ENCODE measurements at places on chromosomes 7 and 10. TPM values are rescaled to one million over a fixed set of nuclear protein-coding genes. Genes with fewer than 3 reads are reported as not detected.
A peak's percentile ranks its signal among the peaks of the same experiment; 100 is the strongest.

LCOR gene
- 50.1 TPM for total RNA-seq

RNF32 gene
- 3.2 TPM for total RNA-seq

CPA2 gene
- total RNA-seq: 1.2 TPM

TAS2R3 gene
- 6.1 TPM for total RNA-seq

DNA sequence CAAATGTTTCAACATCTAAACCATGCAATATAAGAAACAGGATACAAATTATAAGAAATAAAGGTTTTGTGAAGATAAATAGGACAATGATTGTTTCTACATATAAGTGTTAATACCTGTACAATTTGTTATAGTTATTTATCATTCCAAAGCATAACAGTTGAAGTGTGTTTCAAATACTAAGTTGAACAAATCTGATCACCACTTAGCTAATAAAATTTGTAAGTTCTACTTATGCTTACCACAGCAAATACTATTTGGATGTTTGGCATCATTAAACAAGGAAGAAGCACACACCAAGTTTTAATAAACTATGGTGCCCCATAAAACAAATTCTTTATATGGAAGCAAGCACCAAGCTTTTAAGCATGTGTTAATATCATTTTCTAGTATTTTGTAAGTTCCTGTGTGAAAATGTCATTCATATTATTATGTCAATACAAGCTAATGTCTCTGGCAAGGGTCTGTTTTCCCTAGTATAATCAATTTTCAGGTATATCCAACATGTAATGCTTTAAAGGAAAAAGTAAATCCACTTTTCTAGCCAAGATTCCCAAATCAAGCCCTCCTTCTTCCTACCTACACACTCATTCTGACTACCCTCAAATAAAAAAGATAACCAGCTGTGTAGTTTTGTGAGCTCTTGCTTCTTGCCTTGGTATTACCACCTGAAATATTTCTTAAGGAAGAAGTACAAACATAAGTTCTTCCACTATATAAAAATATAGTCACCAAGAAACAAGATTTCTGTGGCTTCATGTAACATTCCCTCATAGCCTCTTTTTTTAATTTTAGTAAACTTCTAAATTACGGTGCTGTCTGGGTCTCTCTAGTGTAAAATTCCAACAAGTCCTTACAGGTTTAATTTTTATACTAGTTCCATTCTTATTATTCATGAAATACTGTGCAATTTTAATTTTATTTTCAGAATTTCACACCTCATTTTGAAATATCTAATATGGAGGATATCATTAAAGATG, 9.2 kb downstream of the SKAP2 start:
- DNase-seq: no peak

GRCh38 chr7:137690635-137691034, 156.1 kb downstream of the DGKI start:
- no peak for DNase-seq

- no peak for DNase-seq
Measured at GRCh38 chr7:28986765-28987110, 28.6 kb upstream of the TRIL start.

- DNase-seq: no peak
Measured at GRCh38 chr7:6071406-6071805, 40.2 kb downstream of the ANKRD61 start.

DNA sequence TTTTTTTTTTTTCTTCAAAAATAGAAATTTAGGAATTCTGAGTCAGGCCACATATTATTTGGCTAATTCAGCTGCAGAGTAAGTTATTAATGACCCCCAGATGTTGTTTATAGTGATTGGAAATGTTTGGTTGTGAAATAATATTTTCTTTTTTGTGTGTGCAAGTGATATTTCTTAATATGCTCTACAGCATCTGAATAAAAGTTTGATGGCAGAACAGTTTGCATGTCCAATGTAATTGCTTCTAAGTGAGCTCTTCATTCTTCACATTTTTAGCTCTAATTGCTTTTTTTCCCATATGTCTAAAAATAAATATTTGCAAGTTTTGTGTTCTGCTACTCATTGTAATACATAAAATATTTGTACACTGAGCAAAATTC, 116.0 kb downstream of the ARID5B start:
- no peak for DNase-seq

- DNase-seq: no peak
Measured at GRCh38 chr10:83522881-83523386, 616.4 kb upstream of the GHITM start.

DNA sequence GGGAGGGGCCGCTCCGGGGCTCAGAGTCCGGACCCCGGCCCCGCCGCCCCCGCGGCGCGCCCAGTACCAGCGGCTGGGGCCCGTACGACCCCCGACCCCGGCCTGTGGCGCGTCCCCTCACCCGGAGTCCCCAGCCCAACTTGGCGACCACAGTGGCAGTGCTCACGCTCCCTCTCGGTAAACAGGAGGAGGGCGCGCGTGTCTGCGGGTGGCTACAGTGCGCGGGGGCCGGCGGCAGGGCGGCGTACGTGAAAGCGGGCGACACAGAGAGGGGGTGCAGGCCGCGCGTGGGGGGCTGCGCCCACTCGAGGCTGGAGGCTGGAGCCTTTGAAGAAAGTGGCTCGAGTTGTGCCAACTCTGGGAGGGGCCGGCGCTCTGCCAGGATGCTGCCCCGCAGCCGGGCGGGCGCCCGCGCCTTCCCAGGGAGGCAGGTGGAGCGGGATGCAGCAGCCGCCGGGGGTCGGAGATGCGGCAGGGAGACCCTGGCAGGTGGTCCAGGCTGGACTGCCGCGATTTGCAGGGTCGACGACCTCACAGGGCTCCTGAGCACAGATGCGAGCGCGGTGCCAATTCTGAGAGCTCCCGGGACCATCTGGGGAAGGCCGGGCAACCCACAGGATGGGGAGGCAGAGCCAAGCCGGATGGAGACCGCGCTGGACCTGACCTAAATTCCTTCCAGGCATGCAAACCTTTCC, 655 bp downstream of the PTPRE start:
- DNase-seq: peak; percentile 76

DNA sequence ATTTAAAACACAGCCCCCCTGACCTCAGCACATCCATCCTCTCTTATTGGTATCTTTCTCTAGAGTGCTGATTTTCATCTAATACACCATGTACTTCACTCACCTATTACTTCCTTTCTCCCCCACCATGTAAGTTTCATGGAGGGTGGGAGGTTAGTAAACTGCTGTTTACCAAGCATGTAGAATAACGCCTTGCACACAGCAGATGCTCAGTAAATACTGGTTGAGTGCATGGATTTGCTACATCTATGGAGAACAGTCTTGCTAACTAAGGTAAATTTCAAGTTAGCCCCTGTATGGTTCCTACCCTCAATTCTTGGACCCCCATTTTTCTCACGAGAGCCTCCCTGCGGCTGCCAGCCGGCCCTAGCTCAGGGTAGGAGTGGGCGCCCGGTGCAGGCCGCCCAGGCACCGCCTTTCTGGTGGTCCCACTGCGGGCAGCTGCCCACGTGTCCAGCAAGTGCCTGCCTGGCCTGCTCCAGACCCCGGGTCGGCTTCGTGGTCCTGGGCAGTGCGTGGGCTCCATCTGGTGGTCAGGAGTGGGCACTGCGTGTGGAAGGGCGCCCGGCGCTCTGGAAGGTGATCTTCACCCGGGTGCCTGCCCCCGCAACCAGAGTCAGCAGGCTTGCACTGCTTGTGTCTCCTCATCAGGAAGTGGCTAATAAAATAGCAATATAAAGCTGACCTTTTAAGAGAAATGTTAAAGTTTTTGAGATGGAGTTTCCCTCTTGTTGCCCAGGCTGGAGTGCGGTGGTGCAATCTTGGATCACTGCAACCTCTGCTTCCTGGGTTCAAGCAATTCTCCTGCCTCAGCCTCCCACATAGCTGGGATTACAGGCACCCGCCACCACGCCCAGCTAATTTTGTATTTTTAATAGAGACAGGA, 63.4 kb upstream of the DNAJB6 start:
- peak; percentile 78 for DNase-seq

DNA sequence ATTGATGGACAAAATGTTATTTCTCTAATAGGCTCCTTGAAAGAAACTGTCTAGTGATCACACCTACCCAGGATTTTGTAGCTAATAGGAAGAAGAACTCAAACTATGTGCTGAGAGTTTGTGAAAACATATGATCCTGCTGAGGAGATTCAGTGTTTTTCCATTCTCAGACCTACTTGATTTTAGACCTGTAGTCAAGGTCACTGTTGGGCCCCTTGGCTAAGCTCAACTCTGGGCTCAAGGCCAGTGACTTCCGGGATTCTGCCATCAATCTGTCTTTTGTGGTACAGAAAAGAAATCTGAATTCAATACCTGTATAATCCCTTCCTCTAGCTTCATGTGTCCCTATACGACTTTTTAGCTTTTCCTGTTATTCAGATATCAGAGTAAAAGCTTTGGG, 79.7 kb upstream of the FERD3L start:
- no peak for DNase-seq

DNA sequence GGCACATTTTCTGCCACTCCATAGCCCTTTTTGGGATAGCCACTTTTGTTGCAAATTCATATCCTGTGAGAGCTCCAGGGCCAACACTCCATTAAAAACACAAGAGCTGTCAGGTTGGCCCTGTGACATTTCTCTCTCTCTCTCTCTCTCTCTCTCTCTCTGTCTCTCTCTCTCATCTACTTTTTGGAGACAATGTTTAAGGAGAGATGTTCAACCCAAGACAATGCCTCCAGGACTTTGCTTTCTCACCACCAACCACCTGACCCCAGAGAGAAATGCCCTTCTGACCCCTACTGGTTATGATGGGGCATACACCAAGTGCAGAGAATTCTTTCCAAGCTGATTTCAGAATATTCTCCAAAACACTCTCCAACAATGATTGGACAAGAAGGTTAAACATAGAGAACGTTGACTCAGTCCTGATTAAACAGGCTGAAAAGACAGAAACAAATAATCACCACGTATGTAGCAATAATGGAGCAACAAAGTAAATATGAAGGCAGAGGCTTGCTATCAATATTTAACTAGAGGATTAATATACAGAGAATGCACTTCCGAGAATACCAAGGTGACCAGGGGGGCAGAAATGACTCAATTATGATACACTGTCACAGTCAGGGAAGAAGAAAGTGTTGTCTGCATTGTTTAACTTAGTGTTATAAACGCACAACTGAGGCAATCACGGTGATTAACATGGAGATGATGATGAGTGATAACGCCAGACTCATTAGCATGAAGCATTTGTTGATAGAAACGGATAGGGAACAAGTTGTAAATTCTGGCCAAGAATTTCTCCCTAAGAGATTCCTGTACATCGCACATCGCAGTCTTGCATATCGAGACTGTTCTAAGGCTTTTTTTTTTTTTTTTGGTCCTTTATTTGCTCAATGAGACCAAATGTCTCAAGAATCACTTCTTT, 178.5 kb downstream of the NRP1 start:
- DNase-seq: no peak

GRCh38 chr10:78470267-78471103, 436.8 kb downstream of the RPS24 start:
- no peak for DNase-seq

- no peak for DNase-seq
Measured at GRCh38 chr10:94440096-94440495, 37.8 kb downstream of the TBC1D12 start.

GRCh38 chr7:47601881-47602249, 20.0 kb upstream of the TNS3 start:
- no peak for DNase-seq

GRCh38 chr7:148473703-148474480, 116.7 kb upstream of the C7orf33 start:
- no peak for DNase-seq

DNA sequence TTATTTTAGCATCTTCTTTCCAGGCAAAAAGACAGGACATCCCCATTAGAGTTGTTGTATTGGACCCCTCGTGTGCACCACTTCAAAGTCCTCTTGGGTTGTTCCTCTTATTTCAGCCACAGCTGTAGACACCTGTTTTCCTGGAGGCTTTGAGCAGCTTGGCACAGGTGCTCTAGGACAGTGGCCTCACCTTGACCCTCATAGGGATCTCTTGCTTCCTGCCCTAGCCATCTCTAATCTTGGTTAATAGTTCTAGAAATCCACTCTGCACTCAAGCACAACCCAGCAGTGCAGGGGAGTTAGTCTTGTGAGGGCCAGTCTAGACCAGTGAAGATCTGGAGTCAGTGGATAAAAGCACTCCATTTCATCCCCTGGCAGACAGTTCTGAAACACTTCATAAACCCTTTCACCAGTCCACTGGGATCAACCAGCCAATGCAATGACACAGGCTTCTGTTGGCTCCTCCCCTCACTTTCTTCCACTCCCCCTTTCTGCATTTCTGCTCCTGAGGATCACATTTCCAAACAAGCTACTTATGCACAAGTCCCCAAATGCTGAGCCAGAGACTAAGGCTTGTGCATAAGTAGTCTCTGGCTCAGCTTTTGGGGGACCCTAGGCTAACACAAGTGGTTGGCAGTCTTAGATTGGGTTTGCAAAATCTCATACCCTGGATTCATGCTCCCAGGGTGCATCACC, 131.5 kb upstream of the LAMB4 start:
- DNase-seq: no peak

GRCh38 chr7:11130012-11130411, 156.3 kb downstream of the PHF14 start:
- DNase-seq: no peak

GRCh38 chr7:96953676-96954513, 51.5 kb upstream of the DLX6 start:
- DNase-seq: no peak

Measured in sciatic nerve (tissue), 2 donors.